HuH-7.5 (cell line): ENCODE measurements at places on chromosomes 5 and 9.

DNA sequence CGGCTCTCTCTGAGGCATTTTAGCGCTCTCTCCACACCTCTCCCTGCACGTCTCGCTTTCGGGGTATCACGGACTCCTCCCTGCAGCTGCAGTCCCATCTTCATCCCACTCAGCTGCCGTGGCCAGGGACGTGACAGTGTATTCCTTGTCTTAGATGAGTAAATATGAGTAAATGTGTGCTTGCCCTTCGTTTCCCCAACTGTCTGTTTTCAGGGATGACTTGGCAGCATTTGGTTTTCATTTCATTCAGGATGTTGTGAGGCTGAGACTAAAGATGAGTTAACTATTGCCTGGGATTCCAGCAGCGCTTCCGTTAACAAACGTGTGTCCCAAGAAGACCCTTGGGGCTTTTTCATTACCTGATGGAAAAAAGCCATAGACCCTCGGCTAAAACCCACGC is 29.5 kb downstream of the GDNF start:
- DNase-seq, result no peak

DNA sequence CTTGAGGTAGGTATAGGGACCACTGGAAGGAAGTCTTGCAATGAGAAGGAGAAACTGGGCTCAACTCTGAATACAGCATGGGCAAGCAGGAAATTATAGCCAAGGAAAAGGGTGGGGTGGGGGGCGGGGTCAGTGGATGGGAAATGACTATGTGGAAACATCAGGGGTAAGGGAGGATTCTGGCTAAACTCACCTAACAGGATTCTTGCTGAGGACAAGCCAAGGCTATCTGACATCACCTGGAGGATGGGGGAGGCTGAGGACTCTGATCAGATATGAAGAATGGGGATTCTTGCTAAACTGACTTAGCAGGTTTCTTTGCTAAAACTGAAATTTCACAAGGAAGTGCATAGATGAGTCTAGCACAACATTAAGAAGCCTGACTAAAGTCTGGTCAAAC is 40.8 kb downstream of the CTSL start:
- peak; percentile 11 for DNase-seq

GRCh38 chr9:114169029-114169951 is 14.0 kb downstream of the COL27A1 start:
- DNase-seq, result no peak

DNA sequence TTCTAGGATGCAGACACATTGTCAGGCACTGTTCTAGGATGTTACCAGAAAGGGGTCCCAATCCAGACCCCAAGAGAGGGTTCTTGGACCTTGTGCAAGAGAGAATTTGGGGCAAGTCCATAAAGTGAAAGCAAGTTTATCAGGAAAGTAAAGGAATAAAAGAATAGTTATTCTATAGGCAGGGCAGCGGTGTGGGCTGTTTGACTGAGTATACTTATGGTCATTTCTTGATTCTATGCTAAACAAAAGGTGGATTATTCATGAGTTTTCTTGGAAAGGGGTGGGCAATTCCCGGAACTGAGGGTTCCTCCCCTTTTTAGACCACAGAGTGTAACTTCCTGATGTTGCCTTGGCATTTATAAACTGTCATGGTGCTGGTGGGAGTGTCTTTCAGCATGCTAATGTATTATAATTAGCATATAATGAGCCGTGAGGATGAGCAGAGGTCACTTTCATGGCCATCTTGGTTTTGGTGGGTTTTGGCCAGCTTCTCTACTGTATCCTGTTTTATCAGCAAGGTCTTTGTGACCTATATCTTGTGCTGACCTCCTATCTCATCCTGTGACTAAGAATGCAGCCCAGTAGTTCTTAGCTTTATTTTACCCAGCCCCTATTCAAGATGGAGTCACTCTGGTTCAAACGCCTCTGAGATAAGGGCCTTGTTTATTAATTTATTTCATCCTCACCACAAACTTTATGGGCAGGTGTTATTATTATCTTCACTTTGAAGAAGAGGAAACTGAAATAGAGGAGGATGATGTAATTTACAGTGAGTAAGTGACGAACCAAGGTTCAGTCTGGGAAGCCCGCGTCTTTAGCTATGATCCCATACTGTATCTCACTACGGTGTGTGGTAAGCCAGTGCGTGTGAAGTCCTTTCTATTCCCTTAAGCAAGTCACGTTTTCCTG is 186.0 kb upstream of the KLF4 start:
- DNase-seq, result no peak
